Stimulated activated CD8-positive, alpha-beta memory T cell treated with anti-CD3 and anti-CD28 coated beads, Interleukin-12 subunit alpha, Interleukin-12 subunit beta, amount 100 ng/mL, for 4 hours (primary cell): ENCODE measurements at places on chromosomes 1 and 21.

GRCh38 chr1:218501161-218501560, 156.0 kb downstream of the TGFB2 start:
- DNase-seq: no peak

DNA sequence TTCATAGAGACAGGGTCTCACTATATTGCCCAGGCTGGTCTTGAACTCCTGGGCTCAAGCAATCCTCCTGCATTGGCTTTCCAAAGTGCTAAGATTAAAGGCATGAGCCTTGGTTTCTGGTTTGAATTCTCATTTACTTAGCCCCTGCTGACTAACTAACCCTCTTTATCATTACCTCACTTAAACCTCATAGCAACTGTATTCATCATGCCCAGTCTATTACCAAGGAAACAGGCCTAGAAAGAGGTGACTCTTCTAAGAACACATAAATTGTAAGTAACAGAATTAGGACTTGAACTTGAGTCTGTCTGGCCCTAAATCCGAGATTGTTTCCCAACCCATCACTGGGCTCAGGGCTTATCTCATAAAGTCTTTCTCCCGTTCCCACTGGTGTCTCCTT, 44.2 kb downstream of the TMEM53 start:
- no peak for DNase-seq

GRCh38 chr1:207946756-207947155, 35.8 kb upstream of the CD34 start:
- no peak for DNase-seq

GRCh38 chr21:31253684-31254083, 90.4 kb downstream of the TIAM1 start:
- DNase-seq: no peak

DNA sequence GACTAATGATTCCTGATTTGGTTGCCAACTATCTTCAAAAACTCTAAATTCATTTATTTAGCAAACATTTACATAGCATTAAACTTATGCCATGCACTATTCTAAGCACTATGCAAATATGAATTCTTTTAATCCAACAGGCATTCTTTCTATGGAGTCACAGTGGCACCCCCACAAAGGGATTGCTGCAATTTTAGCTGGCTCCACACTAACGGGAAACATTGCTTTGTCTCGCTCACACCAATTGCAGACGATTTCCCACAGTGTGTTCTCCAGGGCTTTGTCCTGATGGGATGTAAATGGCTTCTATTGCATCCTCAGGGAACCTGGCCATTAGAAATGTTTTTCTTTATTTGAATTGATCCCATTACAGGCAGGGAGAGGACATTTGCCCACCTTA, 259.1 kb downstream of the BARHL2 start:
- DNase-seq: no peak

DNA sequence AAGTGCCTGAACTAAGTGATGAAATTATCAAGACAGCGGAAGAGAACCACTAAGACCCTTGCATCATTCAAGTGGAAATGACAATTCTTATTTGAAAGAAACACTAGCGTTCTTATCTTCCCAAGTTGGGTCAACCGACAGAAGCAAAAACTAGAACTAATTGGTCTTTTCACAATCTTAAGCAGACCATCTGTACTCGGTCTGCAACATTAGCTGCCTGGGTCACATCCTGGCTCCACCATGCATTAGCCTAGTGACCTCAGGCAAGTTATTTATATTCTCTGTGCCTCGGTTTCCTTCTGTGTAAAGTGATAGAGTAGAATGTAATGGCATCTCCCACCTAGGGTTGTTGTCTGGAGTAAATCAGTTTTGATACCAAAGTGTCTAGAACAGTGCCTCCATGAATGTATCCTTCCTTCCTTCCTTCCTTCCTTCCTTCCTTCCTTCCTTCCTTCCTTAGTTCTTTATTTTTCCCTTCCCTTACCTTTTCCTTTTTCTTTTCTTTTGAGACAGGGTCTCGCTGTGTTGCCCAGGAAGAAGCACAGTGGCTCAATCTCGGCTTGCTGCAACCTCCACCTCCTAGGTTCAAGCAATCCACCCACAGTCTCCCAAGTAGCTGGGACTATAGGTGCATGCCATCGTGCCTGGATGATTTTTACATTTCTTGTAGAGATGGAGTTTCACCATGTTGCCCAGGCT, 6.0 kb downstream of the COLGALT2 start:
- DNase-seq: no peak

DNA sequence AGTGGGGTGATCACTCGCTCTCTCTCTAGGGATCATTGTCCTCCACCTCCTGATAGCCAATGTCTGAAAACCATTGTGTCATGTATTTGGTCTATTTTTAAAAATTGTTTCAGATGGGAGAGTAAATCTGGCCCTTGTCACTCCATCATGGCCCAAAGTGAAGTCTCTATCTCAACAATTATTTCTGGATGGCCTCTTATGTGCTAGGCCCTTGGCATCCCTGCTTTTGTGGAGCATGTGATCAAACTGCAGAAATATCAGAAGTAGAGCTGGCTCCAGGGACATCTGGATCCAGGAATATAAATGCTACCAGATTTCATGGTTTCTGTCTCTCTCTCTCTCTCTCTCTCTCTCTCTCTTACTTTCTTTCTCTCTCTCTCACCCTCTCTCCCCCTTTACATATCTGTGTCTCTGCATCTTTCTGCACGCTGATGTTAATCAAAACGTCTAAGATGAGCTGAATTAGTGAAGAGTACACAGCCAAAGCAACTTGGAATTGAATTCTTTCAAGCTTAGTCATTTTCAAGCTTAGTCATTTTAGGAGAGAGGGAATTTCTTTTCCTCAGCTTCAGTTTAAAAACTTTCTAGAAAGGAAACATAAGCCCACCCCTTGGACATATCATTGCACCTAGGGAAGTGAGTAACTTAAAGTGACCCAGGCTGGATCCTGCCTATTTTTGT, 47.4 kb upstream of the DOCK7 start:
- no peak for DNase-seq

DNA sequence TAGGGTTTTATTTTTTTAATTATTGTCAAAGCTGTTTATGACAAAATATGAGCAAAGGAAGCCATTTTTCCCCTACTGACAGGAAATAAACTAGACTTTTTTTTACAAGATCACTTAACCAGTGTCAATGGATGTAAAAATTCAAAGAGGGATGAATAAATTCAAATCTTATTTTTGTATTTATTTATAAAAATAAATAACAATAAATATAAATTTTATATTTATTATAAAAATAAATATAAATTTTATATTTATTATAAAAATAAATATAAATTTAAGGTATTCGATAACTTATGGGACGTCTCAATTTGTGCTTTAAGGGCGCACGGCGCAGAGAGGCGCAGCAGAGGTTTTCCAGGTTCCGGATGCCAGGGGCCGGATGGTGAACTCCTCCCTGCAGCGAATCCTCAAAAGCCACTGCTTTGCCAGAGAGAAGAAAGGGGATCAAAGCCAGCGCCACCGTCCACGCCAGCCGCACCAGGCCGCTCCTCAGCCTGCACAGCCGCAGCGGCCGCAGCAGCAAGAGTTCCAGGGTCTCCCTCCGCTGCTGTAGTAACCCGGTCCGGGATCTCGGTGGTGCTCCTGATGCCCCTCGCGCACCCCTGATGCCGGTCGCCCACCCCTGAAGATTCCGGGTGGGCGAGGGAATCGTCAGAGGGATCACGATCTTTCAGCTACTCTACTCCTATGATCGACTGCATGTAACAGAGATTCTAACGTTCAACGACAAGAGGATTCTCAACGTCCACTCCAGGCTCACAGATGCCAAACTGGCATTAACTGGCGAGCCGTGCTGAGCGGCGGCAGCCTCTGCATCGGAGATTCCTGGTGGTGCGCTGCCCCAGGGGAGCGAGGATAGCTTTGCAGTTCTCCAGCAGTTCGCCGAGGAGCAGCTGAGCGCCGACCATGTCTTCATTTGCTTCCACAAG, 28.5 kb upstream of the RLF start:
- no peak for DNase-seq

DNA sequence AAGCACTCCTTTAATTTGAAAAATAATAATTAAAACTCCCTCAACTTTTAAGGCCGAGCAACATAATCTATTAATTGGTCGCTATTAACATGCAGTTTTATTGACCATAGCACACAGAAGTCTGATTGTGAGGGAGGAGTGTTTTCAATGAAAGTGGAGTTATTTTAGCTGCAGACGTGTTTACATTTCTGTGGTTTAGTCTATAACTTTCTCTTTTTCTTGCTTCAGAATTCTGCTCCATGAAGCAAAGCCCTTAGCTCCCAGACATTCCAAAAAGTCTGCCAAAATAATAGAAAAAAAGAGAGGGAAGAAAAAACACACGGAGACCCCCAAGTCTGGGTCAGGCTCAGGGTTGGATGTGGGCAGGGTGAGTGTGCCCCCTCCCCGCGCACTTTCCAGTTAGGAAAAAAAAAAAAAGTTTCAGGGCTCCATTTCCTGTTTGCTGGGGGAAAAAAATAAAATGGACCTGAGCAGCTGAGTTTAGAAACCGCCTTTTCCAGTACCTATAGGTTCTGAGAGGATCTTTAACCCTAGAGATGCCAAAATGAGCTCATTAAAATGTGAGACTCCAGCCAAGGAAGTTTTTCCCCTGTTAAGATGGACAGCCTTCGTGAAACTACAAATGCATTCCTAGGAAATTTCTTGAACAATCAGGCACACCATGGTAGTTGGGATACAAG, 143.7 kb upstream of the ETS2 start:
- DNase-seq: no peak

GRCh38 chr1:241396747-241397681, 40.0 kb upstream of the RGS7 start:
- no peak for DNase-seq

DNA sequence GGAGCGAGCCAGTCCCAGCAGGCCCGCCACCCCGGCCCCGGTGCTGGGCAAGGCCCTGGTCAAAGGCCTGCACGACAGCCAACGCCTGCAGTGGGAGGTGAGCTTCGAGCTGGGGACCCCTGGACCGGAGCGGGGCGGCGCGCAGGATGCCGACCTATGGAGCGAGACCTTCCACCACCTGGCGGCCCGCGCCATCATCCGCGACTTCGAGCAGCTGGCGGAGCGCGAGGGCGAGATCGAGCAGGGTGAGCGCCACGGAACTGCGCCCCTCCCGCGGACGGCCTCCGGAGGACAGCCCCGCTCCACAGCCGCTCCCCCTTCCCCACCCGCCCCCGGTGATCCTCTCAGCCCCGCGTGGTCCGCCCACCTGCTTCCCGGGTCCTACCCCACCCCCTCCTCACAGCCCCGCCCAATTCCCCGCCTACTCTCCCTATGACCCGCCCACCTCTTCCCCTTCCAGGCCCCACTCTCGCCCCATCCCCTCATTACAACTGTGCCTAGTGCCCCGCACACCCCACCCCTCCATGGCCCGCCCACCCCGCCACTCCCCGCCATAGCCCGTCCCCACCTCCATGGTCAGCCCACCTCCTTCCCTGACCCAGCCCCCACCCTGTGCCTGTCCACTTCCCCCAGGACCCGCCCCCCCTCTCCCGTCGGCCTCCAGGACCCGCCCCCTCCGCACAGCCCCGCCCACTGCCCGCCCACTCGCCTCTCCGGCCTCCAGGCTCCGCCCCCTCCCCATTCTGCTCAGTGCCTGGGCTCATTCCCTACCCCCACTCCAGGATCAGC, 52.7 kb downstream of the VWA5B1 start:
- DNase-seq: no peak

DNA sequence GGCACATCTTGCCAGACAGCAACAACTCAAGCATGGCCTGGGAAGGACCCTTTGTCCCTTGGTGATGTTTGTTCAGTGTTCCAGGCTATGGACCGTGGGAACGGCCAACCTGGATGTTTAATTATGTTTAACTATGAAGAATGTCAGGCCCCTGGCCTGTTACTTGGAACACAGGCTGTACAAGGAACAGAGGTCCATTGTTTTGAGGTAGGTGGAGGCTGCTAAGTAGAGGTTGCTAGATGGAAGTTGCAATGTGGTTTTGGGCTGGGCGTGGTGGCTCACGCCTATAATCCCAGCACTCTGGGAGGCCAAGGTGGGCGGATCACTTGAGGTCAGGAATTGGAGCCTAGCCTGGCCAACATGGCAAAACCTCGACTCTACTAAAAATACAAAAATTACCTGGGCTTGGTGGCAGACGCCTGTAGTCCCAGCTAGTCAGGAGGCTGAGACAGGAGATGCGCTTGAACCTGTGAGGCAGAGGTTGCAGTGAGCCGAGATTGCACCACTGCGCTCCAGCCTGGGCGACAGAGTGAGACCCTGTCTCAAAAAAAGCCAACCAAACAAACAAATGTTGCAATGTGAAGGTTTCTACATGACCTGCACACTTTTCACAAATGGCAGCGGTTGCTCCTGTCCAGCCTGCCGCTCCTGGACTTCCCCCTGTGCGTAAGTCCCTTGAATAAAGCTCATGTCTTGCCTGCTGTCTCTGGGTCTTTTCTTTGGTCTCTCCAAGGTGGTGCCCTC, 2.5 kb upstream of the LEFTY1 start:
- no peak for DNase-seq

DNA sequence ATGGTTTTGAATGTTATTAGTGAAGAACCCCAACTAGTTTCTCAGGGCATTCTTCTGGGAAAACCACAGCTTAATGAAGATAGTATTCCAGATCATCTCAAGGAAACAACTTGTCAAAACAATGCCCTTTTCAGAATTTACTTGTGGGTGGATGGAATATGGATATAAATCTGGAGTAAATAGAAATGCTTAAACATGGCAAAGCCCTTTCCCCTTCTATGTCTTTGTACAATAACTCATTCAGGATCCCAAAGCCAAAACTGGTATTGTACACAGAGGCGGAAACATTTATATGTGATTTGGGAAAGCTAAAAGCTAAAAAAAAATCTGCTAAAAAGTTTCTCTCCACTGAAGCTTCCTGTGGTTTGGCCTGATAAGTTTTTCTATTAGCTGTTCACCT, 55.5 kb upstream of the RGS5 start:
- no peak for DNase-seq

DNA sequence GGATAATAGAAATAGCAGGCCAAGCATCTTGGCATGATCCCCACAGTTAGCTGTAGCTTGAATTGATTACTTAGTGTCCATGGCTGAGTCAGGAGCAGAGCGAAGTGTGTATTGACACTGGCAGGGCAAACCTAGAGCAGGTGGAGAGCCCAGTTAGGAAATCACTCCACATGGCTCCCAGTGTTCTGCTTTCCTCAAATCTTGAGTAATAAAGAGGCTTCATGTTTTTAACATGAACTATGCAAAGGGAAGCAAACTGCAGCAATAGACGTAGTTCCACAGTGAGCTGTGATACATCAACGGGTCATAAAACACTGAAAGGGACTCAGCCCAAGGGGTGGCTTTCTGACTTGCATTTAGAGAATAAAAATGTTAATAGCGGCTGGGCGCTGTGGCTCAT, 28.9 kb downstream of the RHEX start:
- DNase-seq: no peak

- DNase-seq: no peak
Measured at GRCh38 chr1:150259217-150259616, 1.6 kb downstream of the CA14 start.

- peak; percentile 8 for DNase-seq
Measured at GRCh38 chr1:40477678-40478053, 576 bp downstream of the ZFP69 start.

- DNase-seq: no peak
Measured at GRCh38 chr1:170624146-170624545, 39.8 kb upstream of the PRRX1 start.

DNA sequence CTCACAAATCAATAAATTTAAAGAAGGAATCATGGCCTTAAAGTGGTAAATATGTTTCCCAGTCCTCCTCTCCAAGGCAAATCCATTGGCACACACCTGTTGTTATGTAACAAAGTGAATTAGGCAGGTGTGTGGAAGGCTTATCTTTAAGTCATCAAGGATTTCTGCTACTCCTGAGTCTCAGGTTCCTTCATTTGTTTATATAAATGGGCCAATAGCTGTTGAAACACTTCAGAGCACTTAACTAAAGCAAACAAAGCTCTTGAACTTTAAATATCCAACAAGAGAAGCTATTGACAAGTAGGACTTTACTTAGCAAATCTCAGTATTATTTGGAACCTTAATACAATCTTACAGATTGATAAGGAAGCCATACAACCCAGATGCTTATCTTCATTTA, 99.3 kb upstream of the ESRRG start:
- DNase-seq: no peak
